ENCODE measurements at places on chromosomes 3 and 15.

DNA sequence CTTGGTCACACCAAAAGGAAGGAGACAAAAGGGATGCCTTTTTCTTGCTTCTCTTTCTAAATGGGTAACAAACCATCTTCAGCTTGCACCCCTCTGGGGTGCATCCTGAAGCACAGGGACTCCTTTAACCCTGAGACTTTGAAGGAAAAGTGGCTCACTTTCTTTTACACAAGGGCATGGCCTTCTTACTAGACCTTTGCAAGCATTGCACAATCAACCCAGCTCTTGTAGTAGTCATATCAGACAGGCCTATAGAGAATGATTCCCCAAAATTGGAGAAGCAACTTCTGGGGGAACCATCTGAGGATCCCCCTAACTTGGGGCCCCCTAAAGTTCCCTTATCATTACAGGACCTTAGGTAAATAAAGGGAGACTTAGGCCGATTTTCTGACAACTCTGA, 56.1 kb upstream of the GK5 start:
- DNase-seq, result no peak

DNA sequence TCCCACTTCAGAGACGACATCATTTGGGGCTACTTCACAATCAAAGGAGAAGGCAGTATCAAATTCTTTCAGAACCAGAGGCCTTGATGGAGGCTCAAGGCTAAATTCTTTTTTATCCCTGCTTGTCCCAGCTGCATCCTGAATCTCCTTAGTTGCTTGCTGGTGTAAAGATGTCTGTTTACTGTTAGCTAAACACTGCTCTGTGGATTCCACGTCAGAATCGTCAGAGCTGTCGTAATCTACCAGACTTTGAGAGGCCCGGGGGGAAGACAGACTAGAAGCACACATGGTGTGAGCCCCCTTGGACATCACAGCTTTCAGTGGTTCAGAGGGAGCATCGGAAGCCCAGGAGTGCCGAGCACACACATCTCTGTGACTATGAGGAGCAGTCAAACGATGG, 32.6 kb downstream of the LINS1 start:
- DNase-seq, result no peak

GRCh38 chr3:161838021-161838420, 341.4 kb downstream of the OTOL1 start:
- no peak for DNase-seq

DNA sequence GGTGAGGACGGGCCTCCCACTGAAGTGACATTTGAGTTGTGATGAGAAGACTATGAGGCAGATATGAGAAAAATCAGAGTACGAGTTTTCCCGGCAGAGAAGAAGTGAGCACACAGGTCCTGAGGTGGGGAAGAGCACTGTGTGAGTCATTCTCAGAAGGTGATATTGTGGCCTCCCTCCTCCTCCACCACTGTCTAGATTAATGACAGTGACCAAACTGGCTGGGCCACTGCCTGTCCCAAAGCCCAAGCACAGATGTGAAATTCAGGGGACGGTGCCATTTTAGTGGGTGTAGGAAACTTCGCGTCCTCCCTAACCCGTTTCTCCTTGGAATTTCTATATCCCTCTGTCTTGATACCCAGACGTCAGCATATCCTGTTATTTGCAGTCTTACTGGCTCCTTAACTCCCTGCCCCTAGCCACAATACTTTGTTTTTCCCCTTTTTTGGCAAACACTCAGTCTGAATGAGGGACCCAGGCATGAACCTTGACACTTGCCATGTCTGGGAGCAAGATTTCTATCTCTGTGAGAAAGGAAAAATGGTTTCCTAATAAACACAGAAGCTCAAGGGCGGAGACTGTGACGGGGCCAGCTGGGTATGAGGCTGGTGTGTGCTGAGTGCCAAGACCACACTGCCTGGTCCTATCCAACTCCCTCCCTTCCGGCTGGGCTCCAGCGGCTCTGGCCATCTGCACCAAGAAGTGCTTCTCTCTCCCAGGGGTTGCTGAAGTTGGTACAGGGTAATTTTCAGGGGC, 15.2 kb downstream of the PRICKLE2 start:
- no peak for DNase-seq

DNA sequence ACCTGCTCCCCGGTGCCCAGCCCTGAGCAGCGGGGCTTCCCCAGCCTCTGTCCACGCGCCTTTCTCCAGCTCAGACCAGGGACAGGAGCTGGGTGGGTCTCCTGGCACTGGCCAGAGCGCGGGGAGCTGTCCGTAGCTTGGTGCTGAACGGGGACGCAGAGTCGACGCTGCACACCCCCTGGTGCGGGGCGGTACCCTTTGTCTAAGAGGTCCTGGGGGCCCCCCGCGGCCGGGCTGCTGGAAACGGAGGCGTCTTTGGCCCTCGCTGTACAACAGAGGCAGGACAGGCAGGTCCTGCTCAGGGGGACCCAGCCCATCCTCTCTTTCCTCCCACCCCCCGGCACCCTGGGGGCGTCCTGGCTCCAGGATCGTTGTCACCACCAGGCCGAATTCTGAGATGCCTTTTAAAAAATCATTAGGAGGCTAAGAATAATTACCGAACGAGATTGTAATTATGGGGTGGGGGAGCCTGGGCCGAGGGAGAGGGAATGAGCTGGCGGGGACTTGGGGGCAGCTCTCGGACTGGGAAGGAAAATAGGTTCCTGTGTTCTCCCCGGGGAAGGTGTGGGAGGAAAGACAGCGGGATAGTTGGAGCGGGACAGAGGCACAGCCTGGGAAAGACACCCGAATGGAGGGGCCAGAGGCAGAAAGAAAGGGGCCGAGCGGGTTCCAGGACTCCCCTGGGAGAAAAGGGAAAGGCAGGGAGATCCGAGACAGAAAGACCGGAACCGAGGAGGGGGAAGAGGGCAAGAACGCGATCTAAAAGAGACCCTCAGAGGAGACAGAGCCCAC, 4.1 kb upstream of the SKOR1 start:
- DNase-seq, result no peak

GRCh38 chr15:74235962-74236361, at the start of gene CCDC33:
TSS of gene CCDC33 (plus strand) at chr15:74236326. CDS start at chr15:74236720, 394 bp downstream.
- DNase-seq, result no peak

GRCh38 chr3:125200731-125201139, 11.8 kb downstream of the SLC12A8 start:
- DNase-seq, result no peak

- no peak for DNase-seq
These were observed 224.0 kb downstream of the GREM1 start for GRCh38 chr15:32941823-32942222.

- no peak for DNase-seq
These were observed 36.8 kb downstream of the NBEAL2 start for GRCh38 chr3:47016086-47016933.

DNA sequence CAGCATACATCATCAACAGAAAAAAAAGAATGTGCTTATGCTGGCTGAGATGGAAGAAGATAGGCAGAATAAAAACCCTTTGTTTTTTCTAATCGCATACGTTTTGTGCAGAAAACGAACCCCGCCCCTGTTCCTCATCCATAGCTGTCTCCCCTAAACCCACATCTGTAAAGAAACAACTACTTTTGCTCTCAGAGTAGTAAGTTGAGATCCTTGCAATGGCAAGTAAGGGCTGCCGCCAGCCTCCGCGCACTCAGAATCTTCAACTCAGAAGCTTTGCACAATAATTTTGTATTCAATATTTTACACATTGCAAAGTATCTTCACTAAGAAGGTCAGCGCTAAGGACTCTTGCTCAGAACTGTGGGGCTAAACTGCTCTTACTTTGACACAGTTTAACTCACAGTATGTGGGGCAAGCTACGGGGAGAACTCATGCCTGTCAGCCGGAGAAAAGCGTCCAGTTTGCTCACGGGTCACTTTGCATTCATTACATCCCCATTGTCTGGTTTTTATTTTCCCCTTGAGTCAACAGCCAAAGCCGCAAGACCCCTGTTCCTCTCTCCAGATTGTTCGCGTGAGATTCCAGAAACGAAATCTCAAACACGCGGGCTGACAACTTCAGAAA, 1.0 kb downstream of the LYSMD4 start:
- DNase-seq, result no peak

- DNase-seq, result no peak
These were observed 37.3 kb upstream of the TEX9 start for GRCh38 chr15:56327721-56328502.

GRCh38 chr3:55782351-55782750, 295.2 kb upstream of the WNT5A start:
- DNase-seq, result no peak

DNA sequence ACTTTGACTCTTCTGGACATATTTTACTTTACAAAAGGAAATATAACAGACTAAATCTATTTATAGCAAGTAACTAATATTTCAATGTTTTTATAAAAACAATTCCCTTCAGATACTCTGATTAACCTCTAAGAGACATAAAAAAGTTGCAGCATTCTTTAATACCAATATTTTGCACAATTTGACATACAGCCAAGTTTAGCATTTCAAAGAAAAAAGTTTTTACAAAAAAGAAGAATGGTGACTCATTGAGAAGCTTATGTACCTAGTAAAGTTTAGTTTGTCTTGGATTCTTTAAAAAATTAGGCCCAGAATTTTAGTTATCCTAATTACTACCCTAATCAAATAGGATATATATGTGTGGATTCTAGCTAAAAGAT, 17.6 kb downstream of the DAZL start:
- DNase-seq, result no peak

- DNase-seq, result no peak
These were observed 89.3 kb downstream of the DIPK2A start for GRCh38 chr3:144060881-144061280.

DNA sequence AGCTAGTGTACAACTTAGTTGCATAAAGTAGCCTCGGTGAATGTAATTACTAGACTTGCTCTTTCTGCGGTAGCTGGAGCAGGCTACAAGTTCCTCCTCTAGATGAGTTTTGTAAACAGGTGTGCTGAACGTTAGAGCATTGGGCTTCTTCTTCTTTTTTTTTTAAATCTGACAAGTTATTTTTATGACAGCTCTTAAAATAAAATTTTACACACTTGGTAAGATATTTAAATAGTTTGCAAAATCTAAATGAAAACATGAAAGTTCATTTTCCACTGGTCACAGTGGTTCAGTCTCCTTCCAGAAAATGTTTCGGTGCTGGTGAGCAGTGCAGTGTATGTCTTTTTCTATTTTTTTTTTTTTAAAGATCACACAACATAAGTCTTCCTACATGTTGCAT, 3.0 kb downstream of the CCR9 start:
- no peak for DNase-seq

- no peak for DNase-seq
These were observed 27.3 kb downstream of the ACSBG1 start for GRCh38 chr15:78207110-78207458.

DNA sequence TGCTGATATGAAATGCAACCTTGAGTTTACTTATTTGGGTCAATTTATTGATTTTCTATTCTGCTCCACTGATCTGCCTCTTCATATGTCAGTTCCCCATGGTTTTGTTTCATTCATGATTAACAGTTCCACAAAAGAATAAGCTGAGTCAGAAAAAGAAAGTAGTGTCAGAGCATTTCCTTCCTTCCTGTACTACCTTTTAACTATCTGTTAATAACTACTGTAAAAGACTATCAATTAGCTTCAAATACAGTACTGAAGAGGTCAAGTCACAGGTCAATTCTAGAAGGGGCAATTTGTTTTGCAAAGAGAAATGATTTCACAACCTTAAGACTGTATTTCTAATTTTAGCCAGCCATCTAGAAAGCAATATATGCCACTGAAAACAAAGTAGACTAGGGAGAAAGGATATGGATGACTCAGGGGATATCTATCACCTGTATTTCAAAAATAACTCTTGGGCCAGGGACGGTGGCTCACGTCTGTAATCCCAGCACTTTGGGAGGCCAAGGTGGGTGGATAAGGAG, 129.5 kb downstream of the TFDP2 start:
- no peak for DNase-seq

DNA sequence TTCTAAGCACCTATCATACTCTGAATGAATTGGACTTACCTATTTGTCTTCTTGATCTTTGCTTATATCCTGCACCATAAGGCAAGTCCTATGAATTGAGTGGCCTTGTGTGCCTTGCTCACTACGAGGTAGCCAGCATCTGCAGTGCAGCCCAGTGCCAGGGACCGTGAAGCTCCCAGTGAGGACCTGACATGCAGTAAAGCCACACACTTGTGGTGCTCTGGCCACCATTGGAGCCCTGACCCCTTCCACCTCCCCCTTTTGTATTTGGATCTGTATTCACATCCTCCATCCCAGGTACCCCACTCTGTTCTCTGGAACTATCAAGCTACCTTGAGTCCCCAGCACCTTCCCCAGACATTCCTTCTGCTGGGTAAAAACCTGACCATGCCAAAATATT, 52.1 kb downstream of the BSN start:
- no peak for DNase-seq

DNA sequence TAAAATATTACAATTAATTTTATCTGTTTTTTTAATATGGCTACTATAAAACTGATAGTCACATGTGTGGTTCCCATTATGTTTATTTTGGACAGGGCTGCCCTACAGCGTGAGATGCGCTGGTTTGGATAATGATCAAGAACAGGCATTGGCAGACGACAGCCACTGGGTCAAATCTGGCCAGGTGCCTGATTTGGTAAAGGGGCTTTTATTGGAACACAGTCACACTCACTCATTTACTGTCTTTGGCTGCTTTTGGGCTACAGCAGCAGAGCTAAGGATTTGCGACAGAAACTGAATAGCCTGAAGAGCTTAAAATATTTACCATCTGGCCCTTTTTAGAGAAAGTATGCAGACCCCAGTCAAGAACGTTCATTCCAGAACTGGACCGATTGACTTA, 724.2 kb upstream of the CFAP20DC start:
- DNase-seq, result no peak

GRCh38 chr3:40780925-40781406, 256.2 kb downstream of the ZNF621 start:
- DNase-seq, result no peak

DNA sequence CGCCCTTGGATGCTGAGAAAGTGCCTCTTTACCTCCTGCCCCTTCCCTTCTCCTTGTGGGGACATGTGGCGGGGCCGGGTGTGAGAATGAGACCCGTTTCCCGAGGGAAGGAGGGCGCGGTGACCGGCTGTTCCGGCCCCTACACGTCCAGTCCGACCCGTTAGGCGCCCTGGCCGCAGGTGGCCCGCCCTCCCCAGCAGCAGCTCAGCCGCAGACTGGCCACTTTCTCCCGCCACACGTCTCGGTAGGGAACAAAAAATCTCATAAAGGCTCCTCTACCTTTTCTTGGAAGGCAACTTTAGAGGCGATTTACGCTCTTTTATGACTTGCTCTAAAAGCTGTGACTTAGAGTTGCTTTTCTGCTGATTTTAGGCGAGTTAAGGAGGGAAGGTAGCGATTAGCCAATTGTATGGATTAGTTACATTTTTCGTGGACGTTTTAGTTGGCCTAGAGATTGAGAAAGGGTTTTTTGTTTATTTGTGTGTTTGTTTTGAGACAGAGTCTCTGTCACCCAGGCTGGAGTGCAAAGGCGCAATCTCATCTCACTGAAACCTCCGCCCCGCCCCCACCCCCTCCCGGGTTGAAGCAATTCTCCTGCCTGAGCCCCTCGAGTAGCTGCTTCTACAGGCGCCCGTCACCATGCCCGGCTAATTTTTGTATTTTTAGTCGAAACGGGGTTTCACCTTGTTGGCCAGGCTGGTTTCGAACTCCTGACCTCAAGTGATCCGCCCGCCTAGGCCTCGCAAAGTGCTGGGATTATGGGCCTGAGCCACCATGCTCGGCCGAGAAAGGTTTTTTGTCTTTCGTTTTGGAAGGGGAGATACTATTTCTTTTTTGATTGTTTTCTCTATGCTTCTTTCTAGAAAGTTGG, 8.3 kb upstream of the PGPEP1L start:
- DNase-seq, result no peak

DNA sequence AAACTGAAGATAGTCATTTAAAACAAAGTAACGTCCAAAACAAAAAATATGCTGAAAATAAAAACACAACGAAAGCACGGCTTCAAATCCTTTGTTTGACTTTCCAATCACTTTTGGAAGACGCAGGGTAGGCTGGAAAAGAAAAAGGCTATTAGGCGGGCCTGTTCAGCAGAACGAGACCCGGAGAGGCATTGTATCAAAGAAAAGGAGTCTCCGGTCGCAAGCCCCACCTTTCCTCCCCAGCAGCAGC, 691 bp downstream of the SENP7 start:
- peak; percentile 31 for DNase-seq

Data from CD4-positive, alpha-beta T cell treated with Interleukin-6 at 100 ng/mL for 8 hours (primary cell).